ENCODE measurements at places on chromosomes 3 and 15.
A peak's percentile ranks its signal among the peaks of the same experiment; 100 is the strongest.

- no peak for DNase-seq
Measured at GRCh38 chr3:36763850-36764703, at the start of gene DCLK3. Gene DCLK3, minus strand, starts transcription at chr3:36764553. Its CDS starts 290 bp downstream, at chr3:36764263.

DNA sequence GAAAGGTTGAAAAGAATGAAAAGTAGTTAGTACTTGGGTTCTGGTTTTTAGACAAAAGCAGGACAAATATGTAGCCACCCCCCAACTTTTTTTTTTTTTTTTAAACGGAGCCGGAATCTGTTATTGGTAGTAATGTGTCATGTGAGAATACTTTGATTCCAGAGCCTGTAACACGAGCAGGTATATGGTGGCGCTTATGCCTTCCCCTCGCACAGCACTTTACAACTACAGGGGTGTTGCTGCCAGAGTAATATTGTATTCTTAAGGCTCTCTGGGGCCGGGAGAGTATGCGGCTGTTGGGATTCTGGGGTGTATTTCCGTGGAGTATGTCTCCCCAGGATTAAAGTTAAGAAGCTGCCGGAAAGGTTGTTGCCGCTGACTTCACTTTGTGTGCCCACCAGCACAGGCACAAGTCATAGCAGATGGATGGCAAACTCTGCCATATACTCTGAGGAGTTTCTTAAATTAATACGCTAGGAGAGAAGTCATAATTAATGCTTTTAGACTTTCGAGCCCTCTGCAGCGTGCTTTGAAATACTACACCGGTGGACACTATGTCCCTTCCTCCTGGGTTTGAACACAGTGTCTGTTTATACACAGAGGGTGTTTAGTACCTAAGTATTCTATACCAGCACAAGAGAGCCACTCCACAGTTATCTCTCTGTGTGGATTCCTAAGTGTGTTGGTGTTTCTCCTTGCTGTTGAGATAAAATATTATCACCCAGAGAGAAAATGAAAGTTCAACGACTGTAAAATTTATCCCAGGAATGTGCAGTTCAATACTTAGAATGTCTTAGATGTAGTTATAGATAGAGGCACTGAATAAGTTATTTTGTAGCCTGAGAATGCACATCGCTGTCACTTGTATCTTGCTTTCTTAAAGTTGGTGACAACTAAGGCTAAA, 1.4 kb downstream of the MBNL1 start:
- DNase-seq, result peak; percentile 80

- DNase-seq, result peak; percentile 77
Measured at GRCh38 chr15:42704492-42704926, 32.4 kb downstream of the CDAN1 start.

- no peak for DNase-seq
Measured at GRCh38 chr3:32401556-32402081, 10.0 kb downstream of the CMTM7 start.

DNA sequence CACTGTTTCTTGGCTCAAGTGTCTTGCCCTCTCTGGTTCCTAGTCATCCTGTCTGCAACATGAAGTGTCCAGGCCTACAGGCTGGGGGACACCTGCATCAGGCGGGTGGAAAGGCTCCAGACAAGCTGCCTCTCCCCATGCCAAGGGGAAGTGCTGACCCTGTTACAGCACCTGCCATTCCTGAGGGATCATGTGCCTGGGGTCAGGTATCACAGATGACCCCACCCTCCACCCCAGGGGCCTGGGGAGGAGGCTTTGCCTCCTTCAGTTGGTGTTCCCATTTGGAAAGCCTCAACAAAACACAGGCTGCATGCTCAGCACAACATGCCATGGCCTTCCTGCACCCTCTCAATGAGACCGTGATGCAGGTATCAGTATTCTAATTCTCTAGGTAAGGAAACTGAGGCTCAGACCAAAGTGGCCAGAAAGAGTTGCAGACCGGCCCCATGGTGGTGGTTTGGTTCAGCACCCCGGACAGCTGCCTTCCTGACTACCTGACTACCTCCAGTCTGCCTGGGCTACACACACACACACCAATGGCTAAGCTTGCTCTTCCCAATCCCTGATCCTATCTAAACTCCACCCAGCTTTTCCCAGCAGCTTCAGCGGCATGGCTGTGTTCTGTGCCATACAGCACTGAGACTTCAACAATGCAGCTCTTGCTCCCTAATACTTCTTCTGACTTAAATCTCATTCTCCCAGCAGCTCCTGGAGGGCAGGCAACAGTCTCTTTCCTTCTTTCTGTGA, 69.7 kb upstream of the LINGO1 start:
- DNase-seq, result no peak

Measured in hematopoietic multipotent progenitor cell treated with erythropoietin and hydrocortisone succinate and interleukin-3 and kit ligand, for 17 days (in vitro differentiated cells).